A549 (cell line): ENCODE measurements at places on chromosomes 16 and 17. TPM values are rescaled to one million over a fixed set of nuclear protein-coding genes. Genes with fewer than 3 reads are reported as not detected.

Gene EPOP
- polyA plus RNA-seq, result 11.2 to 12.3 TPM (median 12.1 TPM) in 3 replicates

Gene AANAT
- 0.13 TPM in 1 of 3 replicates, not detected in the others for polyA plus RNA-seq

Gene ATP1B2
- 0.05 to 0.26 TPM (median 0.10 TPM) in 3 replicates for polyA plus RNA-seq

Gene ITGB4
- polyA plus RNA-seq, result 30.1 to 37.4 TPM (median 36.0 TPM) in 3 replicates

Gene SMIM36
- polyA plus RNA-seq, result not detected in 3 replicates

Gene CPHXL2
- polyA plus RNA-seq, result not detected in 3 replicates

Gene CES5A
- not detected in 3 replicates for polyA plus RNA-seq

Gene TP53TG3C
- 0.20 to 0.45 TPM (median 0.43 TPM) in 3 replicates for polyA plus RNA-seq

Gene SPHK1
- 11.8 to 14.9 TPM (median 13.0 TPM) in 3 replicates for polyA plus RNA-seq

Gene NPIPB13
- polyA plus RNA-seq, result 1.00 to 1.5 TPM (median 1.1 TPM) in 3 replicates

Gene ALOX15
- 0.08 to 0.12 TPM in 2 of 3 replicates, not detected in the other for polyA plus RNA-seq

Gene MT1E
- polyA plus RNA-seq, result not detected in 3 replicates

Gene NFATC3
- polyA plus RNA-seq, result 11.8 to 13.3 TPM (median 12.5 TPM) in 3 replicates

DNA sequence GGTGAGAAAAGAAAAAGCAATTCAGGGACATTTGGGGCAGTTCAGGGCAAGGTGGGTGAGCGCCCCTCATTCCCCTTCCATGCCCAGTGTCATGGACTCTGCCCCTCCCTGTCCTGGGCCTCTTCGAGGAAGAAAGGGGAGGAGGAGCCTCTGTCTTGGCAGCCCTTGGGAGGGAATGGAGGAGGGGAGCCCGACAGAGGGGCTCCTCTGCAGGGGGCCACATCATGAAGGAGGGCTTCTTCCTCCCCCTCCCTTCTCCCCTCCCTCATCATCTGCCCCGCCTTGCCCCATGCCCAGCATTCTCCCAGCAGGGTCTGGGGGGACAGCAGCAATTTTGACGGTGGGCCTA, 33.2 kb upstream of the TAC4 start:
- DNase-seq, result no peak

- DNase-seq, result no peak
Measured at GRCh38 chr17:47338026-47338425, 14.3 kb downstream of the EFCAB13 start.

- DNase-seq, result peak; percentile 96
Measured at GRCh38 chr17:48804936-48805411, 12.1 kb downstream of the TTLL6 start.

GRCh38 chr16:22264786-22265185, 32.4 kb upstream of the POLR3E start:
- no peak for DNase-seq

DNA sequence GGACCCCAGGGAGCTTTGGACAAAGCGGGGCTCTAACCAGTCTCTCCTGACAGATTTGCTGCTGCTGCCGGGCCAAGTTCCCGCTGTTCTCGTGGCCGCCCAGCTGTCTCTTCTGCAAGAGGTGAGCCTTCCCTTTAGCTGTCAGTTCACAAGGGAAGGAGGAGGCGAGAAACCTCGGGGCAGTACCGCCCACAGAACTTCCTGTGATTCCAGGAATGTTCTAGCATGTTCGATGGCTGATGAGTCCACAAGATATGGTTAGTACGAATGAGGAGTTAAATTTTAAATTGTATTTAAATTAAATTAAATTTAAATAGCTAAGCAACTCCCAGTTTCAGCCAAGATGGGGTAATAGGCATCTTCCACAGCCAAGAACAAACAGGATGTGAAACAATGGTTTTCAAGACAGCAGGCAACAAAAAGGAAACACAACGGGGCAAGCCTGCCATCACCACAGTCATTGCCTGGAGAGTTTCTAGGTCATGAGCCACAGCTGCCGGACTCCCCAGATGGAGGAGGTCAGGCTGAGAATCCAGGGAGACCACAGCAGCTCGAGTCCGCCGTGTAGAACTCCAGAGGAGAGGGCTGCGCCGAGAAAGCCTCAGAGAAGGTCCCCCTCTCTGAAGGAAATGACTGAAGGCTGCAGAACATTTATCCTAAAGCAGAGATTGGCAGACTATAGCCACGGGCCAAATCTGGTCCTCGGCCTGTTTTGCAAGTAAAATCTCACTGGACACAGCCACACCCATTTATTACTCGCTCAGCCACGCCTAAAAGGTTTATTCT, 9.5 kb upstream of the TCF25 start:
- no peak for DNase-seq

DNA sequence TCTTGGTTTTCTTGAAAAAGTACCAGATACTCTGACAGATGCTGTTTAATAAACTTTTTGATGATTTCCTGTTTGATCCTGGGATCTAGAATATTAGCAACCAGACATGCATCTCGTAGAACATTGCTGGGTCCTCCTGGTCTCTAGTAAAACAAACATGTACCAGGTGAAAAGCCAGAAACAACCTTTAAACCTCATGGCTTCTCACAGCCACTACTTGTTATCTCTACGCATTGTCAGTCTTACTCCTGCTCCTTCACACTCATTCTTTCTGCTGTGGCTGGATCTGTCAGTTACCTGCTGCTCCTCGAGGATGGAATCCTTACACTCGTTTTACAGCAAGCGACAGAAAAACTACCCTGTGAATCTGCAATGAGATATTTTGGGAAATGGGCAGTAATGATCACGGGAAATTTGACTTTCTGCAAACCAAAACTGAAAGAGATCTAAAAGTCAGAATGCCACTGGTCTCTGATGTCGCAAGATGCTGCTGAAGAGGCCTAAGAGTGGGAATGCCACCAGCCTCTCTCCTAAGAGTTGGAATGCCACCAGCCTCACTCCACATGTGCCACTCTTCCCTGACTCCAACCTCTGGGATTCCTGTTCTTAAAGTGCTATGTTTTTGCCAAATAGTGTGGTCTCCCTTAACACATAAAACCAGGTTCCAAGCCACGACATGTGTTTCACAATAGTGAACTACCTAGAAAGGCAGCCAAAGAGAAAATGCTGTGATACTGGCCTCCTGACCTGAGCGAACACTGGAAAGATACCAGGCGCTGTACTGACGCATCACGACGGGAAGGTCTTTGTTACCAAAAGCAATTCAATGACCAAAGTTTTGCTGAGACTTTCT, 86.3 kb downstream of the VPS53 start:
- no peak for DNase-seq

DNA sequence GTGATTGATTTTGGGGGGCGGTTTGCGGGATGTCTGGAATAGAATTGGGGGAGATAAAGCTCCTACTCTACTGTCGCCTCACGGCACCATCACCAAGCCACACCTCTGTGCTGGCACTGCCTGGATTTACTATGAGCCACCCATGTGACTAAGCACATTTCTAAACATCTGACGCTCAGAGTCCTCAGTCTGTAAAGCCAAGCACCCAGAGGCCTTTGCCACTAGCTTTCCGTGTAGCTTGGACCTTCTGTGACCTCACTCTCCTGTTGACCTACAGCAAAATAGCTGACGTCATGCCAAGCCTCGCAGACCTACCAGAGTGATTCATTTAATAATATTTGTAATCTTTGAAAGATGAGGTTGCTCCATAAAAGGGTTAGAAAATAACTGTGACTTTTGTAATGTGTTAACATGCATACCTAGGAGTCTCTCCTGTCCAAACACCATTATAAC, 38.5 kb upstream of the MYOCD start:
- peak; percentile 85 for DNase-seq

DNA sequence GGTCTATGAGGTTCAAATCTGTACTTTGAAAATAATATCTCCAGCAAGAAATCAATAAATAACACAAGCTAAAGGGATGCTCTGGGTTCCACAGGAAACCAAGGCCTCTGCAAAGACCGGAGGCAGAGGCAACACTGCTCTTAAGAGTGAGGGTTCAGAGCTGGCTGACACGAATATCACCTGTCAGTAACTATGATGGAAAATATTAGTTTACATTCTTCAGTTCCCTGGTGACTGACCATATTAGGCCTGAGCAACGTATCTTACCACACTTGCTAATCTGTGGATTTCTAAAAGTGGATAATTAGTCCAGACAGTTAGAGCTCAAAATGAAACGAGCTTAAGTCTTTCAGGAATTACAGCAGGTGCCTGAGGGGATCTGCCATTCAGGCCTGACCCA, 459.3 kb downstream of the HS3ST3B1 start:
- no peak for DNase-seq

- no peak for DNase-seq
Measured at GRCh38 chr16:27695161-27695560, 145.2 kb downstream of the KATNIP start.

DNA sequence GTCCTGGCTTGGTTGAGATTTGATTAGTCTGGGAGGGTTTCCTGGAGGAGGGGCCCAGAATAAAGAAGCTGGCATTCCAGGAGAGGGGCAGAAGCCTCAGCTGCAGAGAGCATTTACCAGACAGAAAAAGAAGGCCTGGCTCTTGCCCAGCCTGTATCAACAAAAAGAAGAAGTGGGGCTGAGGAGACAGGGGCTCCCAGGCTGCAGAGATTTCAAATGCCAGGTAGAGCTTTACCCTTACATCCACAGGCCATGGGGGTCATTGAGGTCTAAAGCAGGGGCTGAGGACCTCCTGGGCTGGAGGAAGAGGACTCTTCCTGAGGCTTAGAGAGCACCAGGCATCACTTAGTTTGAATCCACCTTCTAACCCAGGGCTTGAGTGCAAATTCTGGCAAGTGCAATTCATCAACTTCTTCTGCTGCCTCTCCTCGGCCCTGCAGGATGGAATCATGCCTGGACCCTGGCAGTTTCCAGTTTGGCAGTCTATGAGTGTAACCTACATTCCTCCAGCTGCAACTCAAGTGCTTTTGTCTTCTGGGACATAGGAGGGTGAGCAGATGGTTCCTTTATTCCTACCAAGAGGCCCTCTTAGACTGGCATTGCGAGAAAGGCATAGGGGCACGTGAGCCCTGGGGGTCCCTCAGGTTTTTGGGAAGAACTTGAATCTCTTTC, 15.3 kb downstream of the CA7 start:
- DNase-seq, result no peak

- no peak for DNase-seq
Measured at GRCh38 chr17:37322826-37323561, 52.8 kb upstream of the C17orf78 start.

DNA sequence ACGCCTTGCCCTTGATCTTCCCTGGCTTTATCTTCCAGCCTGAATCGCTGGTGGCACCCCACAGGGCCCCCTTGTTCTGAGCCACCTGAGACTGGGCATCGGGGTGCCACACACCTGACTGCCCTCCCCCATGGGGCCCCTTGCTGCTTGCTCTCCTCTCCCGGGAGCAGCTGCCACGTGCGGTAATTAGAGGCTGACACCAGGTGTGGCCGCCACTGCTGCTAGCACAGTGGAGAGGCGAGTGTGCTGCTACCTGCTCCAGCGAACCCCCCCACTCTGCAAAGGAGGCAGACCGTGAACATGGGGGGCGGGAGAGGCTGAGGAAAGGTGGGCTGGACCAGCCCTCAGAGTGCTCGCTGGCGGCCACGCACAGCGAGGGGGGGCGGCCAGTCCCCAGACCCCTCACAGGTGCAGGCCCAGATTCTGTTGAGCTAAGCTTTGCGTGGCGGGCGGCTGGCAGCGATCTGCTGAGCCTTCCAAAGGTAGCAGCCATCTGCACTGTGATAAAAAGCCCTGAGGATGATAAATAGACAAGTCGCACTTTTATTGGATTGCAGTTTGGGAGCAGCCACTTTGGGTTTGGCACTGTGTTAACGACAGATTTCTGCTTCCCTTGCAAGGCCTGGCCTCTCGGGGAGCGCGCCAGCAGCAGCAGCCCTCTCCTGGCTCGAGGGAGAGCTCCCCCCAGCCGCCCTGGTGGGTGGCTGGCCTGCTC, 167.9 kb upstream of the GSE1 start:
- no peak for DNase-seq

DNA sequence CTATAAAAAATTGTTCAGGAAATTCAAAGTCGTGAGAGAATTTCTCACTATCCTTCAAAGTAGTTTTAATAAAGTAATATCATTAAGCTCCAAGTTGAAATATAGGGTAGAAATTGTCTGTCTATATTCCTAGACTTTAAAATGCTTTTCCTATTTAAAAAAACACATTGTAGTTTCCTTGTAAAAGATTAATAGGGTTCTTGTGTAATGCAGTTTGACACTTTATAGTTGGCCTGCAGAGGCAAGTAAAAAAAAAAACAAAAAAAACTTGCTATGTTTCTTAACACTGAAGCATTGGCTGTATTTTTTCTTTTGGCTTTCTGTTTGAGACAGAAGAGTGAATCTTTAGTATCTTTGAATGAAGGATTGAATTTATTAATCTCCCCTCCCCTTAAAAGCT, 17.4 kb downstream of the CPD start:
- DNase-seq, result no peak

GRCh38 chr17:37761961-37762360, 17.1 kb upstream of the HNF1B start:
- no peak for DNase-seq

DNA sequence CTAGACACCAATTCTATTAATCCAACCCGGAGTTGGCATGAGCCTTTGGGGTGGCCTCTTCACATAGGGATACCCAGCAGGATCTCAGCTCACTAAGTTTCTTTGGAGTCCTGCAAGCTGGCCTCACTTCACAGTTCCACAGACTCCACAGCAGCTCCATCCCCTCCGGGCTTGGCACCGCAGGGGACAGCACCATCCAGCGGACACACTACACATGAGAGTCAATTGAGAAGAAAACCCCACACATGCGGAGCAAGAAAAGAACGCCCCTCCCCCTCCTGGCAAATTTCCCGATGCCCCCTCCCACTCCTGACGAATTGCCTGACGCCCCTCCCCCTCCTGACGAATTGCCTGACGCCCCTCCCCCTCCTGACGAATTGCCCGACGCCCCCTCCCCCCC, 31.1 kb downstream of the KLHDC4 start:
- no peak for DNase-seq

- no peak for DNase-seq
Measured at GRCh38 chr17:40097931-40098845, 2.2 kb downstream of the NR1D1 start.

DNA sequence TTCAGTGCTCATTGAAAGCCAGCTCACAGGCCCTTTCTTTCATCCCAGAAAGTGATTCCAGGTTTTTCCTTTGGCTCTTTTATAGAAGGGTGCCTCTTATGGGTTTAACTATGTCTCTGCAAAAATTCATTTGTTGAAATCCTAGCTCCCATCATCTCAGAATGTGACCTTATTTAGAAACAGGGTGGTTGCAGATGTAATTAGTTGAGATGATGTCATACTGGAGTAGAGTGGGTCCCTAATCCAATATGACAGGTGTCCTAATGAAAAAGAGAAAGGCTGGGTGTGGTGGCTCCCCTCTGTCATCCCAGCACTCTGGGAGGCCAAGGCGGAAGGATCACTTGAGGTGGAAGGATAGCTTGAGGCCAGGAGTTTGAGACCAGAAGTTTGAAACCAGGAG, 64.2 kb upstream of the FAM20A start:
- DNase-seq, result no peak

- DNase-seq, result peak; percentile 67
Measured at GRCh38 chr17:51298508-51299371, 38.4 kb downstream of the UTP18 start.

DNA sequence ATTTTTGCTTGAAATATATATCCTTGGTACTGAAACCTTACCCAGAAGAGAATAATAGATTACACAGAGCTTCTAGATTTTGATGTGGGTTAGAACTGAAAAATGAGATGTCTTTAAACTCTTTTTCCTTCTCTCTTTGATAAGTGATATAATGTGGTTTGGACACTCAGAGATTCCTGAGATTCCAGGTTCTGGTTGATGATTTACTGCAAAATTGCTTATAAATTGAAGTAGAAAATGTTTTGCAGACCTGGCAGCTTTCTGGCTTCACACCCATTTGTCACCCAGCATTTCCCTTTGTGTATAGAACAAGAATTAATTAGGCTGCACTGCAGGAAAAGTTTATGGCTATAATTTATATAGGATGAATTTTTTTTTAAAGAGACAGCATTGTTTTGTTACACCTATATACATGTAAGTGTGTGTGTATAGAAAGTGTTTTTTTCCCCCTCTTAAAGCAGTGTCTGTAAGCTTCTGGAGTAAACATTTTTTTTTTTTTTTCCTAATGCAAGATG, 23.5 kb downstream of the AATF start:
- DNase-seq, result no peak
